Globus pallidus (tissue), 1 donor: ENCODE measurements at places on chromosomes 2 and 18.

GRCh38 chr18:1499265-1499664, 594.6 kb downstream of the ADCYAP1 start:
- no peak for DNase-seq

DNA sequence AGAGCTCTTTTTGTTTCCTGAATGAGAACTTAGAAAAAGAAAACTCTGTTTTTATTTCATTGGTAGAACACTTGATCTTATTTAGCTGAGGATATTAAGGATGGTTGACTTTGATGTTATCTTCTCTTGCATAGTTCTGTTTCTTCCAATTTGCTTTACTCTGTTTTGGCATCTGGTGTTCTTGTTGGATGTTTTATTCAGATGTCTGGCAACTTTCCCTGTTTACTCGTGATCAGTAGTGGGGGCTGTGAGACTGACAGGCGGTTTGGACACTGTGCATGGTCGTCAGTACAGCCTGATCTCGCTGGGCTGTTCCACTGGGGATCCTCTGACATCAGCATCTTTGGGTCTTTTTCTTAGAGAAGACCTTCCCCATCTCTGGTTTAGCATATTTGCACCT, 100.1 kb downstream of the TSN start:
- DNase-seq: no peak

GRCh38 chr2:167196461-167197252, 308.4 kb downstream of the XIRP2 start:
- no peak for DNase-seq

DNA sequence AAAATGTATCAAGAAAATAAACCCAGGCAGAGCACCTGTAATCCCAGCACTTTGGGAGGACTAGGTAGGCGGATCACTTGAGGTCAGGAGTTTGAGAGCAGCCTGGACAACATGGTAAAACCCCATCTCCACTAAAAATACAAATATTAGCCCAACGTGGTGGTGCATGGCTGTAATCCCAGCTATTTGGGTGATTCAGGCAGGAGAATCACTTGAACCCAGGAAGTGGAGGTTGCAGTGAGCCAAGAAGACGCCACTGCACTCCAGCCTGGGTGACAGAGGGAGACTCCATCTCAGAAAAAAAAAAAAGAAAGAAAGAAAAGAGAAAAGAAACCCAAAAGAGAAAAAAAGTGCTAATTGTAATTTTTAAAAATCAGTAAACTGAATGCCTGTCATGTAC, 41.4 kb downstream of the DDX18 start:
- no peak for DNase-seq

DNA sequence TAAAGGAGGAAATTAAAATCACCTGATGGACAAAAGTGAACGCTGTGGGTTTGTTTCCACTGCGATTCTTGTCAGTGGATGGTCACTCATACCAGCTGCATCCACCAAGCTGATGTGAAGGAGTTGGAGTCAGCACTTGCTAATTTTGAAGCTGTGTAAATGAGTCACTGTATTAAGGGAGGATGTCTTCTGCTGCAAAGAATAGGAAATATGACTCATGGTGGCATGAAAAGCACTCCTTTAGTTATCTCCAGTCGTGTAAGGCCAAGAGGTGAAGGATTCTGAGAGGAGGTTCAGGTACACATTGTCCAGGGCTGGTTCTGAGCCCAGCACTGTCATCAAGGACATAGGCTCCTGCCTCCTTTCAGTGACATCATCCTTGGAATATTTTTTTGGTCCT, 71.7 kb upstream of the SKOR2 start:
- DNase-seq: no peak

DNA sequence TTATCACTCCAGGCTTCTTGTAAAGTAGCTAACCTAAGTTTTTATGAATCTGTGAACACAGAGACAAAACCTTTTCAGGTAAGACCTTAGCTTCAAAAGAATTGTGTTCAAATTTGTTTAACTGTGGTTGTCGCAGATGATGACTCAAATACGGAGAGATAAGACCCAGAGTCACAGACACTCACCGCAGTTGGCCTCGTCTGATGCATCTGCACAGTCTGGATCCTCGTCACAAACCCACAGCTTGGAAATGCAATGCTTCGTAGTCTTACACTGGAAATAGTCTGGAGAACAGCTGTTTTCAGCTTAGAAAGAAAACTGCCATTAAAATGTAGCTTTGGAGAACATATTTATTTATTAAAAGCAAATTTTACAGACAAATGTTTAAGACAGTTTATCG, 1662.1 kb upstream of the NXPH2 start:
- no peak for DNase-seq

DNA sequence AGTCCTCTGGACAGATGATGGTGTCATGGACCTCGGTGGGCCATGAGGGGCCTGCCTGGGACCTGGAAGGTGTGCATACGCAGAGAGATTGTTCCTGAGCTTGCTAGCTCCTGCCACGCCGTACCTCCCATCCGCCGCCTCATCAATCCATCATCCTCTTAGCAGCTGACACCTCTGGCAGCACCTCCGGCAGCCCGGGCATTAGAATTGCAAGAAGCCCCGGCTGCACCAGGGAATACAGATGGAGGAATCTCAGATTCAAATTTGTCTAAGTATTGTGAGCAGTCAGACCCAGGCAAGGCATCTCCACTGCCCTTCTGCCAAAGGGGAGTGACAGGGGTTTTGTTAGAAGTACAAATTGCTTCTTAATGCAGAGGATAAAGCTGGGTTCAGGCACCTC, 4.5 kb downstream of the C1QL2 start:
- no peak for DNase-seq

DNA sequence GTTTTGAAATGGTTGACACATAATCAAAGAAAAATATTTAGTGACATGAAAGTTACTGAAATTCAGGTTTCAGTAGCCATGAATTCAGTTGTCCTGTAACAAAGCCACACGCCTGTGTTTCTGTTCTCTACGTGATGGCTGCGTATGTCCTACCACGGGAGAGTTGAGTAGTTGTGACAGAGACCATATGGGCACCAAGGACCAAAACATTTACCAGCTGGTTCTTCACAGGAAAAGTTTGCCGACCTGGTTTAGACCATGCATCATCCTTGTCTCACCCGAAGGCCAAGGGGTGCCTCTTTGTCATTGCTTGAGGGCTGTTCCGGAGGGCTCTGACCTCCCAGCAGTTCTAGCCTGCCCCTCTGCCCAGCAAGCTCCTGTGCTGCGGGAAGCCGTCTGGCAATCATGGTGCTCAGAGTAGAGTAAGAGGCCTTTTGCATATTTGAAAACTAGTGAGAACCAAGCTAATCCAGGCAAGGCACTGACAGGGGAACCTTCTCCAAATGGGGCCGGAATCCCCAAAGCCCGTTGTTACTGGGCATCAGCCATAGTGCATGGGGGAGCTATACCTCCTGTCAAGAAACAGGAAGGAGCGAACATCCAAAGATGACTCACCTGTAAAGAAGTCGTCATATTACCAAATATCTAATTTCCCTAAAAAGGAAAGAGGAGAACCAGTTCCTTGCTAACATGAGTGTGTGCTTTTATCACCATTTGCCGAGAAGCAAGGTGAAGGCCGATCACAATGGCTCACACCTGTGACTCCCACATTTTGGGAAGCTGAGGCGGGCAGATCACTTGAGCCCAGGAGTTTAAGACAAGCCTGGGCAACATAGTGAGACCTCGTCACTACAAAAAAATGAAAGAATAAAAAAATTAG, 92.6 kb upstream of the RAB12 start:
- no peak for DNase-seq

GRCh38 chr2:129587426-129588064, 391.9 kb upstream of the RAB6C start:
- no peak for DNase-seq

DNA sequence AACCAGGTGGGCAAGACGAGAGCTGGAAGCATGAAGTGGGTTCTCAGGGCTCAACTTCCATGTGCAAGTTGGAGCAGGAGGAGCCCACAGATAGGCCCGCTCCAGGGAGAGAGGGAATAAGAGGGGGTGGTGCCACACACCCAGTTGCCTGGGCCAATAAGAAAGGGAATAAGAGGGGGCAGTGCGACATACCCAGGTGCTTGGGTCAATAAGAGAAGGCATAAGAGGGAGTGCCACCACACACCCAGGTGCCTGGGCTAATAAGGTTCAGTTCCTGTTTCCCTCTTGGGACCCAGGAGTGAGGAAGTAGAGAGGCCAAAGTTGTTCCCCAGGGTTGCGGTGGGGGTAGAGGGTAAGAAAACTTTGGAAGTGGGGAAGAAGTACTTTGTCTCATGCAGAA, 127.5 kb downstream of the LAMA3 start:
- no peak for DNase-seq

- no peak for DNase-seq
These were observed 14.7 kb downstream of the MAP3K20 start for GRCh38 chr2:173090276-173090877.

DNA sequence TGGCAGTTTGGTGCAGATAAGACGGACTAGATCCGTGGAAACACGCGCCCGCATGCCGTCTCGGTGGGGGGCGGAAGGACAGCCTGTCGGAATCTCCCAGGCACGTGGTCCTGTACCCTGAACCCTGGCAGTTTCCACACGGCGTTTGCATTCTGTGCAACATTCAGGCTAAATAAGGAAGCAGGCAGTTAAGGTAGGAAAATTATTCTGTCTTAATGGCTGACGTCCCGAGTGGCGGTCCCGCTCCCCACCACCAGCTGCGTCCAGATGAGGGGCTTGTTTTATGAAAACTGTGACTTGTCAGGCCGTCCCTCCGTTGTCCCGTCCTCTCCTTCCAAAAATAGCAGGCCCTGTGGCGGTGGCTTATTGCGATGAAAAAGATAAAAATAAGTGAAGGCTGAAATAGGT, 120.2 kb downstream of the NFATC1 start:
- no peak for DNase-seq

DNA sequence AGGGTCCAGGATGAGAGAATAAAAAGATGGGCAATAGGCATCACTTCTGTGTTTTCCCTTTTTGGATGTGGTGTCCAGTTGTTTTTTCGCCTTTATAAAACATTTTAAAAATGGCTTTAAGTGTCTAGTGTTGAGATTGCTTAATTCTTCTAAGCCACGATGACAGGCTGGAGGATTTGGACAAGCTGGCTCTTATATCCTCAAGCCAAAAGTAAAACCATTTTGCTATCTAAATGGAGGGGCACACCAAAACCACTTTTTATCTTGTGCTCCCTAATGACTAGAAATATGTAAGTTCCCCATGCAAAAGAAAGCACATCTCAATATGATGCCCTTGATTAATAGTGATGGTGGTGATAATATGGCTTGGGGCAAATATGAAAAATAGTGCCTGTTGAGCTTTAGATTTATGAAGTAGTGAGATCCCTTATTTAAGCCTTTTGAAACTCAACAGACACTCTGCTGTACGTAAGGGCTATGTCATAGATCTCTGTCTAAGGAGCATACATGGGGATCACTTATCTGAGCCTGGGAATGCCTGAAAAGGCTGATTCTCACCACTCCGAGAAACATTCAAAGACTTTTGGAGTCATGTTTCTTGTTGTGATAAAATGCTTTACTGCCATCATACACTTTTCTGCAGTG, 185.5 kb downstream of the KCNS3 start:
- DNase-seq: no peak

DNA sequence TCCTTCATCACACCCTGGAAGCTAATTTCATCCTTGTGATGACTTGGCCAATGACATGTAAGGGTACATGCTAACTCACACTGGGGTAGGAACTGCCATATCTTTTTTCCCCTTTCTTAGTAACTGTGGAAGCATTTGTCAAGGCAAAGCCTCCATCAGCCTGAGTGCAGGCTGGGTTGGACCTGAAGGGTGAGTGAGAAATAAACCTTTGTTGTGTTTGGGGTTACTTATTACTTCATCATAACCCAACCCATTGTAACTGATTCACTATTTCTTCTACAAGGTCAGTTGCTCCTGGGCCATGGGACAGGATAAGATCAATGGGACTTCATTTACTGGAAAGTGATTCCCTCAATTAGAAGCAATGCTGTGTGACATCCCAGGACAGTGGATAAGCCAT, 108.4 kb downstream of the COL6A3 start:
- DNase-seq: no peak

- DNase-seq: no peak
These were observed 57.9 kb downstream of the LYPD6 start for GRCh38 chr2:149388120-149388816.

- no peak for DNase-seq
These were observed 57.8 kb downstream of the AFTPH start for GRCh38 chr2:64581777-64582539.
